ENCODE measurements at places on chromosomes 7 and 10.

GRCh38 chr10:11430421-11431215 is 180.8 kb downstream of the USP6NL start:
- DNase-seq, result no peak

DNA sequence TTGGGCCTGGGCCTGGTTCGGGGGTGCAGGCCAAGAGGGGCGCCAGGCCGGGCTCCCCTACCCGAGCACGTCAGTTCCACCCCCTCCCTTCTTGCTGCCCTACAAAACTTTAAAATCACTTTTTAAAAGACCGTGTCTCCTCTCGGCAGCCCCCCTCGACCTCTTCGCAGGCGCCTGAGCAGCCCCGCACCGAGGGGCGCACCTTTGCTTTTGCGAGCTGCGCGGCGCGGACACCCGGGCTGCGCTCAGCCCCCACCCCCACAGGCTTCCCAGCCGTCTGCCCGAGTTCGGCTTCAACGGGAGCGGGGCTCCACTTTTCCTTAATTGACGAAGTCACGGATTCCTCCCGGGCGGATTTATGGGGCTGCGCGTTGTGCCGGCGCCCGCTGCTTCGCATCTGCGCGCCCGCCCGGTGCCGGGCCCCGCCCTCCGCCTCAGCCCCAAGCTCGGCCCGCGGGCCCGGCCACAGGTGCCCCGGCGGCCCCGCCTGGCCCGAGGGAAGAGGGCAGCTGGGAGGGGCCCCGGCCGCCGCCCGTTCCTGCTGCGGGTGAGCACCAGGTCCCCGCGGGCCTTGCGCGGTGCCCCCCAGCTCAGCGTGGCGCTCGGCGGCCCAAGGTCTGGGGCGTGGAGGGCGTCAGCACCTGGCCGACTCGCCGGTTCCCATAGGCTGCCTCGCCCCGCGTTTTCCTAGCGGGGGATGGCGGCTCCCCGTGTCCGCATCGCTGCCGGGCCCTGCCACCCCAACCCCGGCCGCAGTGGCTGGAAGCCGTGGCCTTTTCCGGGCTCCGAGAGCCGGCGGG is 10.8 kb upstream of the MNX1 start:
- no peak for DNase-seq

GRCh38 chr7:34087892-34088891 is 182.9 kb downstream of the BMPER start:
- no peak for DNase-seq

DNA sequence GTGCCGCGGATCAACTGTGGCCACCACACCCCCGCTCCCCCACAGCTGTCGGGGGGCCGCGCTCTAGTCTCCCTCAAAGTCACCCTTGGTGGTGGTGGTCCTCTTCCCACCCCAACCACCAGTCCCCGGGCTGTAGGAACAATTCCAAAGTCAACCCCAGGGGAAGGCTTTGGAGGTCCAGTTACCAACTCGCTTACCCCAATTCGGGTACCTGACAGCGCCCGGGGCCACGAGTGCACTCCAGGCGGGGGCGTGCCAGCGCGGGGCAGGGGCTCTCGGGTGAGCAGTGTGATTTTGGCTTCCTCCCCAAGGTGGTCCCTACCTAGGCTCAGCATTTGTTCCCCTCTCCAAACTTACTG is 584 bp upstream of the ZMIZ1 start:
- DNase-seq, result no peak

- no peak for DNase-seq
Measured at GRCh38 chr10:30784524-30784896, 155.0 kb upstream of the LYZL2 start.

- DNase-seq, result no peak
Measured at GRCh38 chr10:86083664-86084175, 282.9 kb downstream of the GRID1 start.

DNA sequence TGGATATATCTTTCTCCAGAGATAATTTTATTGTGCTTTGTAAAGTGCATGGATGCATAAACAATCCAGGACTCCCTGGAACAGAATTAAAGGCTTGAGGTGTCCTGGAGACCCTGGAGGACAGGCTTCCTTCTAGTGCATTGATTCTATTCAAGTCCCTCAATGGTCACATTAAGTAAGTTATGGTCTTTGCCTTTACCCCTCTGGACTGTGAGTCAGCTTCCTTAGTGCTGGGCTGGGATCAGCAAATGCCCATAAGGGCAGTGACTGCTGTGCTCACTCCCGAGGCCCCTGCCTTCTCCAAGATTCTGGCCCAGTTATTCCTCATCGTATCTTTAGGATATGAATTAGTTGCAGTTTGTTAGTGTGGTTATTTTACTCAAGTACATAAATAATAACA is 178.7 kb upstream of the PRSS58 start:
- DNase-seq, result no peak

GRCh38 chr7:47478017-47478344 is 103.9 kb downstream of the TNS3 start:
- no peak for DNase-seq

DNA sequence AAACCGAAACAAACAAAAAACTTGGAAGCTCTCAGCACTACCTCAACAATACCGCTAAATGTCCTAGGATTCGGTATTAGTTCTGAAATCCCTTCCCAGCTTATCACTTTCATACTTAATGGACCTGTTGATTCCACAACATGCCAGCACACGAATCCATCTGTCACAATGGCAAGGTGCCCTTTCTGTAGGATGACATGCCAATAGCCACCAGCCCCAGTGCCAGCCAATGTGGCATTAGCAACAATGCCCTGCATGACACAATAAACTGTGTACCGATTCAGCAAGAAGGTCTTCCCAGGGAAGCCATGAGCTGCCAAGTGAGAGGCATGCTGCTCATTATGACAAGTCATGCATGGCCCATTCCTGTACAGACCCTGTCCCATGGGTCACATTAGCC is 35.6 kb upstream of the CHCHD3 start:
- DNase-seq, result no peak

- peak; percentile 77 for DNase-seq
Measured at GRCh38 chr7:76358481-76359110, at the start of gene YWHAG. Gene YWHAG, minus strand, starts transcription at chr7:76358991. Its CDS starts 183 bp downstream, at chr7:76358808.
